ENCODE measurements at places on chromosomes 3 and 15. TPM values are rescaled to one million over a fixed set of nuclear protein-coding genes. Genes with fewer than 3 reads are reported as not detected.

The ACKR4 gene
- 6.6 TPM for polyA plus RNA-seq

DNA sequence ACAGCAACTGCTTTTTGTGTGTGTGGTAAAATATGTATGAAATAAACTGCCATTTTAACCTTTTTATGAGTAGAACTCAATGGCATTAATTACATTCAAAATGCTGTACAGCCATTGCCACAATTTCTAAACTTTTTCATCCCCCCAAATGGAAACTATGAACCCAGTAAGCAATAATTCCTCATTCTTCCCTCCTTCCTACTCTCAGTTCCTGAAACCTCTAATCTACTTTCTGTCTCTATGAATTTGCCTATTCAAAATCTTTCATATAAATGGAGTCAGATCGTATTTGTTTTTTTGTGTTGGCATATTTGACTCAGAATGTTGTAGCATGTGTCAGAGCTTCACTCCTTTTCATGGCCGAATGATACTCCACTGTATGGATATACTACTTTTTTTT lies 5.3 kb upstream of the BLM start:
- no peak for DNase-seq

DNA sequence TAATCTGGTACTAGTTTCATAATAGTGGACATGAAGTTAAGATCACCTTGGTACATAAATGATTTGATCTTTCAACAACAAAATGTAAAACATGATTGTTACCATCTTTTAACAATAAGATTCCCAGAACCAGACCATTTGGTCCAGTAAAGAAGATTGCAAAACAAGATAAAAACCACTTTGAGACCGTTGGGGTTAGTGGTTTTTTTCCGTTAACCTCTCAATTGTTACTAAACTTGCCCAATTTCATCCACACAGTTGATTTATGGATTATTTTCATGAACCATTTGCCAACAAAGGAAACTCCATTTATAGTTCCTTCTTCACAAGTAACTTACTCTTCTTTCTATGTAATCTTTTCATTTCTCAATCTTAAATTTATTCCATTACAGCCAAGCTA lies 53.8 kb downstream of the ATP8B4 start:
- DNase-seq: no peak

DNA sequence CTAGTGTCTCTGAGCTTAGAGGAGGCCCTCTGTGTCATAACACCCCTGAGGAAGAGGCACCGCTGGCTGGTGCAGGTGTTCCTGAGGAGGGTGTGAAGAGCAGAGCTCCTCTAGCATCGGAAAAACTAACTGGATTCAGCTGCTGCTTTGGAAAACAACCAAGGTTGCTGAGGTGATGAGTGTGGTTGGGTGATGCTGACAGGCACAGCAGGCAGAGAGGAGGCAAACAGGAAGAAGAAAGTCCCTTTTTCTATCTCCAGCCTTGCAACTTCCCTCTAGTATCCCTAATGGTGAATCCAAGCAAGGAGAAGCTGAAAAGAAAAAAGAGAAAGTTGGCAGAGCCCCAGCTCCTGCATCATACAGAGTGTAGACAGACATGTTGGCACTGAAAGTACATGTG lies 3.8 kb upstream of the OR4F15 start:
- DNase-seq: no peak

All from left renal pelvis (tissue), 4 donors.